ENCODE measurements at places on chromosomes 3 and 15. TPM values are rescaled to one million over a fixed set of nuclear protein-coding genes. Genes with fewer than 3 reads are reported as not detected.

Gene GOLGA6B
- total RNA-seq, result not detected

Gene GPR156
- 0.85 TPM for total RNA-seq

- no peaks in the 10 kb centered on the region for H3K27me3 ChIP-seq
- no peak for DNase-seq
- no peak overlapping the region for H3K4me3 ChIP-seq
- peaks cover 11% of the 10 kb centered on the region for H3K36me3 ChIP-seq
These were observed 48.3 kb upstream of the CTDSPL start for GRCh38 chr3:37813403-37813802.

GRCh38 chr15:33623010-33623409 lies 312.2 kb downstream of the RYR3 start:
- H3K4me1 ChIP-seq, result no peaks in the 10 kb centered on the region
- DNase-seq, result no peak
- no peaks in the 10 kb centered on the region for H3K36me3 ChIP-seq
- no peaks in the 10 kb centered on the region for H3K27me3 ChIP-seq

DNA sequence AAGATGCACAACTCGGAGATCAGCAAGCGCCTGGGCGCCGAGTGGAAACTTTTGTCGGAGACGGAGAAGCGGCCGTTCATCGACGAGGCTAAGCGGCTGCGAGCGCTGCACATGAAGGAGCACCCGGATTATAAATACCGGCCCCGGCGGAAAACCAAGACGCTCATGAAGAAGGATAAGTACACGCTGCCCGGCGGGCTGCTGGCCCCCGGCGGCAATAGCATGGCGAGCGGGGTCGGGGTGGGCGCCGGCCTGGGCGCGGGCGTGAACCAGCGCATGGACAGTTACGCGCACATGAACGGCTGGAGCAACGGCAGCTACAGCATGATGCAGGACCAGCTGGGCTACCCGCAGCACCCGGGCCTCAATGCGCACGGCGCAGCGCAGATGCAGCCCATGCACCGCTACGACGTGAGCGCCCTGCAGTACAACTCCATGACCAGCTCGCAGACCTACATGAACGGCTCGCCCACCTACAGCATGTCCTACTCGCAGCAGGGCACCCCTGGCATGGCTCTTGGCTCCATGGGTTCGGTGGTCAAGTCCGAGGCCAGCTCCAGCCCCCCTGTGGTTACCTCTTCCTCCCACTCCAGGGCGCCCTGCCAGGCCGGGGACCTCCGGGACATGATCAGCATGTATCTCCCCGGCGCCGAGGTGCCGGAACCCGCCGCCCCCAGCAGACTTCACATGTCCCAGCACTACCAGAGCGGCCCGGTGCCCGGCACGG lies 991 bp downstream of the SOX2 start:
- no peak for DNase-seq
- H3K4me1 ChIP-seq, result peaks cover 35% of the 10 kb centered on the region
- no peaks in the 10 kb centered on the region for H3K36me3 ChIP-seq
- H3K4me3 ChIP-seq, result no peak overlapping the region
- no peak overlapping the region for H3K27ac ChIP-seq

- no peaks in the 10 kb centered on the region for H3K27me3 ChIP-seq
- DNase-seq, result no peak
- no peak overlapping the region for H3K27ac ChIP-seq
- no peak overlapping the region for H3K4me3 ChIP-seq
These were observed 199.7 kb upstream of the LRTM1 start for GRCh38 chr3:55127565-55127964.

- no peak within 1 kb of the TSS for H3K4me3 ChIP-seq
- H3K36me3 ChIP-seq, result peaks cover 11% of the 10 kb centered on the region
- no peak within 1 kb of the TSS for H3K27ac ChIP-seq
- peaks cover 21% of the 10 kb centered on the region for H3K27me3 ChIP-seq
- peaks cover 4% of the 10 kb centered on the region for H3K4me1 ChIP-seq
These were observed at the start of gene GNAT1 for GRCh38 chr3:50190936-50191660. GNAT1 (plus strand) TSS chr3:50191610; CDS start chr3:50191726, 116 bp downstream.

DNA sequence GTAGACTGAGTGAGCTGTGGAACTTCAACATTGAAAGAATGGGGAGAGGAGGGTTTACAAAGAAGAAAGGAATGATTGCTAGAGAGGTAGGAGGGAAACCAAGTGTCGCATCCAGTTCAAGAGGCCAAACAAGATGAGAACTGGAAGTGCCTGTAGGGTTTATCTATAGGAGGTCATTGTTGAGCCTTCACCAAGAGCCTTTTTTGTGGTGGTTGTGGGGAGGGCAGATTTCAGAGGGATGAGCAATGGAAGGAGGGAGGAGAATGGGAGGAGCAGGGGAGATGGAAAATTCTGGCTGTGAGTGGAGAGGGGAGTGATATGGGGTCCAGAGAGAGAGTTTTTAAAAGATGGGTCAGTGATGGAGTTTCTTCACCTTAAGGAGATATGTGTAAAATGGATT lies 8.5 kb downstream of the PDIA5 start:
- no peak for DNase-seq
- no peaks in the 10 kb centered on the region for H3K36me3 ChIP-seq
- H3K4me3 ChIP-seq, result no peak overlapping the region

DNA sequence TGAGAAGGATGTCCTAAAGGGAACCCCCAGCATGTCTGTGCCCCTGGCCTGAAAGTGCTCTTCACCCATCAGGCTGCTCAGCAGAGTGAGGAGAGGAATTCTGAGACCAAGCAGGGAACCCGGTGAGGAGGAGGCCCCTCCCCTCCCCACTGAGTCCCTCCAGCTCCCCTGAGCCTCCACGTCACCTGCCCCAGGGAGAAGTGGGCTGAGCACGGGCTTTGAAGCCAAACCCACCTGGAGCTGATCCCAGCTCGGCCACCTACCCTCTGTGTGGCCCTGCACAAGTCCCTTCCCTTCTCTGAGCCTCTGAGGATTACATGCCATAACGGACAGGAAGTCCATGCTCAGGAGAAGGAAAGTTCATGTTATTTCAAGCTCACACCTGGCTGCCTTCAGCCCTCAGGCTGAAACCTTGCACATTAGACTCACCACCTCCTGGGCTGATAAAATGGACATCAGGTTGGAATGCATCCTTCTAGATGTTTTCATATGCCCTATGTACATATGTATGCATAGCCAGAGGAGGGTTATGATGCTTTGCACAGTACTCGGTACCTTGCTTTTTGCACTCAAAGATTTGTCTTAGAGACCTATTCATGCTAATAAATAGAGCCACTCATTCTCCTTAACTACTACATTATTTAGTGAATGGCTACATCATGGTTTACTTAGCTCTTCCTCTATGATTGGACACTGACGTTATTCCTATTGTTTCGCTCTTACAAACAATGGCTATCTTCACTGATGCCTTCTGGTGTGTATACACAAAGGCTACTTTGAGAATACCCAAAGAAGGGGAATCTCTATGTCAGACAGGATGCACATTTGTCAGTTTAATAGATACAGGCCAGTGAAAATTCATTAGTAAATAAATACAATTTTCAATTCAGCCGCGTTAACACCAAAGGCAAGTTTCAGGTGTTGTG lies 31.6 kb upstream of the GATA2 start:
- H3K27ac ChIP-seq, result peak overlapping the region; percentile 60
- no peaks in the 10 kb centered on the region for H3K27me3 ChIP-seq
- no peaks in the 10 kb centered on the region for H3K36me3 ChIP-seq
- DNase-seq, result no peak

Gene STAC
- total RNA-seq, result 14.3 TPM

GRCh38 chr3:53772562-53772961 lies 73.7 kb downstream of the CHDH start:
- H3K4me3 ChIP-seq, result no peak overlapping the region
- H3K4me1 ChIP-seq, result peaks cover 4% of the 10 kb centered on the region
- DNase-seq, result no peak
- no peaks in the 10 kb centered on the region for H3K27me3 ChIP-seq

Gene SRGAP3
- total RNA-seq, result 6.8 TPM

Gene CORO2B
- 3.0 TPM for total RNA-seq

- no peaks in the 10 kb centered on the region for H3K36me3 ChIP-seq
- DNase-seq, result no peak
- no peak overlapping the region for H3K4me3 ChIP-seq
- no peaks in the 10 kb centered on the region for H3K4me1 ChIP-seq
- H3K27ac ChIP-seq, result no peak overlapping the region
These were observed 123.8 kb downstream of the AGBL1 start for GRCh38 chr15:86203462-86203861.

- no peak for DNase-seq
- H3K27ac ChIP-seq, result no peak overlapping the region
- no peak overlapping the region for H3K4me3 ChIP-seq
- no peaks in the 10 kb centered on the region for H3K36me3 ChIP-seq
- no peaks in the 10 kb centered on the region for H3K27me3 ChIP-seq
These were observed 27.2 kb downstream of the USP3 start for GRCh38 chr15:63531586-63531985.

Data from left lung (tissue), 14 donors.